ENCODE measurements at places on chromosomes 7 and 10.

DNA sequence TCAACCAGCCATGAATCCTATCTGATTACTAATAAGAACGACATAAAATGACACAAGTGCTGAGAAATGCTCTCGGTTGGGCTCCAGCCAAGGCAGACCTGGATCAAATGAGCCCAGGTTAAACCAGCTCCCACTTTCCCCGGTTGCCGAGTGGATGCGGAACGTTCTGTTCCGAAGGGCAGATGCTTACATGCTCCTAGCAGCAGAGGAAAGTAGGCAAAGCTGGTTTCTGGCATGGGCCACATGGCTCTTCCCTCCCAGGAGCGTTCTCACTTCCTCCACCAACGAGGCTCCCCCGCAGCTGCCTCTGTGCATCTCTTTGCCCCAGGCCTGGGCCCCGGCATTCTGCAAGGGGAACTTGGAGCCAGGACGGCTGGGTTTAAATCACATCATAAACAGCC is 61.8 kb upstream of the SDK1 start:
- no peak for DNase-seq

GRCh38 chr10:43878386-43878785 is 229.7 kb upstream of the ZNF32 start:
- no peak for DNase-seq

DNA sequence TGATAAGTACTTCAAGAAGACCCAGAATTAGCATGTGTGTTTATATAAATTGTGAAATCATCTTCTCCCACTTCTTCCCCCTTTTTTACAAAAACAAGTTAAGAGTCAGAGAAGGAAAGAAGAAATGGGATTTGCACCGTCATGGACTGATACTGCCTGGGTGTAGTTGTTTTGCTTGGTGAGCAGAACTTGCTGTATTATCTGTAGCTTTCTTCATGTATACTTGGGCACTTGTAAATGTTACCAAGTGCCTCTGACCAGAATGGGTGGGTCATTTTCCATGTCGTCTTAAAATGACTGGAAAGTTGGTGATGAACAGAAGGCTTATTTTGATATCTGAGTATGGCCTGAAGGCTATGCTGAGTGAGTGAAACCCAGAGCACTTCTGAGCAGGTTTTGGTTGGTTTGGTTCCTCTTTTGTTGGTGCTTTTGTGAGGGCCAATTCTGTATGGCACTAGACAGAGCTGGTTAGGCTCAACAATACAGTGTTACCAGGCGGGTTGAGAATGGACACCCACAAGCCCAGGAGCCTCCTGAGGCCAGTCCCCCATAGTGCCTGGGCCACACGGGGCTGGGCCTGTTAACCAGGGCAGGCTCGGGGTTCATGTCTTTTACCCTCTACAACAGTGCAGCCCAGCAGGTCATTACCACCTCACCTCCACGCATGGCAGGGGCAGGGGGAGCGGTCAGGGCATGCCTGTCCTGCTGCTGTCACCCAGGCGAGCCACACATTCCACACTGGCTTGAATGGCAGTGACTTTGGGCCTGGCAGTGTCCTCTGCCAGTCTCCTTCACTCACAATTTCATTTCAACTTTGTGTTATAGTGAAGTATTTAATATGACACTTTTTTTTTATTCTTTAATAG is 115.1 kb downstream of the CCNY start:
- DNase-seq, result no peak

GRCh38 chr10:113648478-113648877 is 15.4 kb downstream of the NRAP start:
- no peak for DNase-seq

DNA sequence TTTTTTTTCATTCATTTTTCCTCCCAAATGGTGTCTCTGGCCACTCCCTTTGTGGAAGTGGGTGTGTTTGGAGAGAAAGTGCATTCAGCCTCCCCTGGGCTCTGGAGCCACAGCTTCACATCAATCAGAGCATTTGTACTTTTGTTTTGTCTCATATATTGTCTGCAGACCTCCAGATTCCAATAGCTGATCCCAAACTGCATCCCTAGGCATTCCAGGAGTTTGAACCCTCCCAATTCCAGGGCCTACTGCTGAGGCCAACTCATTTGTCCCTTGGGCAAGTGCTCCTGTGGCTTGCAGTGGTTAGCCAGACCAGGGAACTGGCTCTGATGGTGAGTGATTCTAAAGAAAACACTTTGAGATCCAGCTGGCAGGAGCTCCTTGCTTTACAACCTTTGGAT is 163.3 kb downstream of the IPMK start:
- no peak for DNase-seq

DNA sequence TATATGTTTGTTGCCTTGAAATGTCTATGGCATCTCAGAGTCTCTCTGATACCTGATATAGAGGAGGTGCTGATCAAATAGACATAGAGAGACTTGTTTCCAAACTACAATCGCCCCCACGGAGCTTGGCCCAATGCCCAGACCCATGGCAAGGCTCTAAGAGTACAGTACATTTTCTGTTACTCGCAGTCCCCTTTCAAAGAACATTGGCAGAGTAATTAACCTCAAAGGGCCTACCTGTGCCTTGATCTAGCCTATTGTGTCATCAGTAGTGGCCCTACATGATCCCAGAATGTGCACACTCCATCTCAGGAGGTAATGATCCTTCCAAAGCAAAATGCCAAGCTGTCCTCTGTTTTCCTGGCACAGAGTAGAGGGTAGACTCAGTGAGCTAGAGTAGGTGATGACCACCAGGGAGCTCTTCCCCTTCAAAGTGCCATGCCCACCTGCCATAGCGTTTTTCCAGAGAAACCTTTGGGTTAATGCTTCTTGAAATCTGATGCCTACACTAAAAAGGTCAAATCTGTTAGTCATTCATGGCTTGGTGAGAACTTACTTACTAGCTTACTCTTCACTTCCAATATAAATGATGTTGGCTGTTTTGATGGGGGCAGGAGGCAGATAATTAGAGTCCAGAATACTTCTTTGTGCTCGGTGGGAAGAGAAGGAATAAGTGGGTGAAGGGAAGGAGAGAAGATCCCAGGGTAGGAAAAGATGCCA is 41.2 kb upstream of the ACSL5 start:
- DNase-seq, result no peak

GRCh38 chr10:59808896-59809643 is 55.8 kb upstream of the MRLN start:
- no peak for DNase-seq

DNA sequence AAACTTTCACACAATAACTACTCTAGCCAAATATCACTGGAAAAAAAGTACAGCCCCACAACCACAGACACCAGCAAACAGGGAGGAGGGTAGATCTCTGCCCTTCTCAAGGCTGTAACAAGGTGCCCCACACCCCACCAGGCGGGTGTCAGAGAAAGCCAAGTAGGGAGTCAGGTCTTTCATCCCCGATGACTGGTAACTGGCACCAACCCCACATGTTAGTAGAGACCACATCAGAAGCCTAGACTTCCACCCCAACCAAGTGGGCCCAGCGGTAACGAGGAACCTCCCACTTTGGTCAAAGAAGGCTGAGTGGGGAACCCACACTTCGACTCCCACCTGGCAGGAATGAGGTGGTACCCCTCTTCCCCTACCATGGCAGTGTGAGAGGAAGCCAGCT is 16.4 kb upstream of the RUFY2 start:
- DNase-seq, result no peak

GRCh38 chr7:69162931-69163670 is 435.2 kb upstream of the AUTS2 start:
- no peak for DNase-seq

DNA sequence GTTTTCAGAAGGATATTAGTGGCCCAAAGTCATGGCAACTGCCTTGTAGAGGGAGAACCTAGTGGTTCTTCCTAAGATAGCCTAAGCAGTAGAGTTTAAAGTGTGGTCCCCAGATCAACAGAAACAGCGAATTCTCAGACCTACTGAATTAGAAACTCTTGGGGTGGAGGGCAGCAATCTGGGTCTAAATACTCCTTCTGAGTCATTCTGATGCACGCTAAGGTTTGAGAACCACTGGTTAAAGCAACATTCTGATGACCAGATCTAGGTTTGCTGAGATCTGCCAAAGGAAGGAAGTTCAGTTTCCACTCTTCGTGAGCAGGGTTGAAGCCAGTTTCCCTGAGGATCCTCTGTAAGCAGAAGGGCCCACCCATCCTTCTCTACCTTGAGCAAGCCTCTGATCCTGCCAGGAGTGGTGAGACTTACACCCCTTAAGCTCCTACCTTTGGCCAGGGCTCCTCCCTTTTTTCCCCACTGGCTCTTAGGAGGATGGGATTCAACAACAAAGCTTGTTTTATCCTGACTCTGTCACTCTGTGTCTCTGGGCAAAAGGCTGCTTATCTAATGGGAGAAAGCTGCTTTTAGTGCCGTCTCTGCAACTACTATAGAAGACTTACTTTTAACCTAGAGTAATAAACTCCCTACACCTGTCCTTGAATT is 26.8 kb upstream of the TRUB1 start:
- no peak for DNase-seq

DNA sequence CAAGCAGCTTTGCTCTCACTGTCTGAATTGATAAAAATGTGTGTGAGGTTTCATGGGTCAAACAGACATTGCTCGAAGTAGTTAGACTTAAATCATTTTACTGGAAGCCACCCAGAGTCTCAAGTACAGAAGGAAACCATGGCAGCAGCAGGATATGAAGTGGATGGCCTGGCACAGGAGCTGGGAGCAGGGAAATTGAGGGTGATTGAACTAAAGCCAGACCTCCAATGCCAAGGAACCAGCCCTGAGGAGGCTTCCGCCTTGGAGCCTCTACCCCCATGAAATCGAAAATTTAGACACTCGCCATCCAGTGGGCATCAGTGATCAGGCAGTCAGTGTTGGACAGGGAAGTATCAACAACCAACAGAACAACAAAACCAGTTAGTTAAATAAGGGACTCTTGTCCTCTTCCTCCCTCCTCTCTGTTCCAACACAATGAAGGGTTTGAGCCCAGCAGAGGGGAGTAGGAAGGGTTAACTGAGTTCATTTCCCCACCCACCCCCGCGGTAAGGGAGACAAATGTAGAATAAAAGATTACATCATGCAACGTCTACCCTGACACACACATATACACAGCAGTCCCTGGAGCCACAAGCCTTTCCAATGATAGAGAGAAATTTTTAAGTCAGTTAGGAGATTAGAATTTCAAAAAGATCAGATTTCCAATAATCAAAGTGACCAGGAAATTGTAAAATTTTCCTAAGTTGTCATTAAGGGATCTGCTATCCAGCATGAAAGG is 156.3 kb downstream of the SLC16A9 start:
- DNase-seq, result no peak

DNA sequence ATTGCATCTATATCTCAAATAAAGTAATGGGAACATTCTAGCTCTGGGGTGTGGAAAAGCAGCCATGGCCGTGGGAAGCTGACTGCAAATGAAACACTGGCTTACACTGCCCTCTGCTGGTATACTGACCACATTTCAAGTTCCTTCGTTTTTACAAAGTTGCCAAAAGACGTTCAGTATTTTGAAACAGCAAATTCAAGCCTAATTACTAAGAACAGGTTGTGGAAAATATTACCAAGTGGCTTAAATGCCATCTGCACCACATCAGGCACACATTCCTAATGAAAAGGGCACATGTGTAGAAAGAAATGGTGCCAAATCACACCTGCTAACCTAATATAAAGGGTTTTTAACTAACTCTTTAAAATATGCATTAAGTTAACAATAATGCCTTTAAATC is 83.9 kb downstream of the JAZF1 start:
- peak; percentile 6 for DNase-seq

GRCh38 chr10:63467841-63468240 is 2.1 kb upstream of the JMJD1C start:
- DNase-seq, result no peak

- no peak for DNase-seq
Measured at GRCh38 chr7:57414852-57415251, 35.1 kb upstream of the ZNF716 start.

- no peak for DNase-seq
Measured at GRCh38 chr7:75689246-75690099, 49.3 kb downstream of the HIP1 start.

DNA sequence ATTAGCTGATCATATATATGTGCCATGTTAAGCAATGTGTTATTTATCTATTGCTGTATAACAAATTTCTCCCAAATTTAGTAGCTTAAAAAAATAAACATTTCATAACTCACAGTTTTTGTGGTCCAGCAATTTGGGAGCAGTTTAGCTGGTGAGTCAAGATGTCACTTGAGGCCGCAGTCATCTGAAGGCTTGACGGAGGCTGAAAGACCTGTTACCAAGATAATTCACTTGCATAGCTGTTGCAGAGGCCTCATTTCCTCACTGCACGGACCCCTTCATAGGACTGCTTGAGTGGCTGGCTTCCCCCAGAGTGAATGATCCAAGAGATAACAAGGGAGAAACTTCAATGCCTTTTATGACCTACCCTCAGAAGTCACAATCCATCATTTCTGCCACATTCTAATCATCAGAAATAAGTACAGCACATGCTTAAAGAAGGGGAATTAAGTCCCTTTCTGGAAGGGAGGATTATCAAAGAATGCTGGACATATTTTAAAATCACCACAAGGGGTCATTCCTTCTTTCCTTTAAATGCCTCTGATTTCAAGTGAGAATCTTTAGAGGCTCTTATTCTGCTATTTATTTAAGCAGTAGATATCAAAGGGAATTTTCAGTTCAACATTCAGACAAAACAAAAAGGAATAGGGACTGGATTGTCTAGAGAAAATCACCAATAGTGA is 10.5 kb upstream of the SRPK2 start:
- DNase-seq, result no peak

- no peak for DNase-seq
Measured at GRCh38 chr7:107234436-107234835, 65.6 kb downstream of the HBP1 start.

DNA sequence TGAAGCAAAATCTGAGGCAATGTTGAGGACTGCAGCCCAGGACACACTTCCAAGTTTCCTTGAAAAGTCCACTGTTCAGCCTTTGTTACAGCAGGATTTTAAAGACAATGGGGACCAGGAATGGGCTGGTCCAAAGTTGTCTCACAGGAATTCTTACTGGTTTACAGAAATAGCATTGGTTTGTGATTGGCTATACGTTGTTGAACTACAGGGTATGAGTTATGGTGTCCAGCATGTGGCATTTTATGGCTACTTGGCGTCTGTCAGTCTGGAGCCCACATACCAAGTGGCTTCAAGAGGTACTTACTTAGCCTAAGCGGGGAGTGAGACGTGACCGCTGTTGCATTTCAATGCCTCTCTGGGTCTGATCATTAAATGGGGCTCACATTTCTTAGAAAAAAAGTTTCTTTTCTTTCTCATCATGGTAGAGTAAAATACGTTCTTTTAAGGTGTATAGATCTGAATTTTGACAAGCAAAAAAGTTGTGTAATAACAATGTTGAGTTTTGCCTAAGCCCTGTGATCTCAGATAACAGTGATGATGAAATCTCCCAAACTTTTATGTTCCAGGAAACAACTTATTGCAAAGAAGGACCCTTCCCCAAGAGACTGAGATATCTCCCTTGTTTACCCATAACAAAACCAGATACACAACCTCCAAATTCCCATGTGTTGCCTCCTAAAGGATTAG is 100.0 kb upstream of the TRIM24 start:
- no peak for DNase-seq

DNA sequence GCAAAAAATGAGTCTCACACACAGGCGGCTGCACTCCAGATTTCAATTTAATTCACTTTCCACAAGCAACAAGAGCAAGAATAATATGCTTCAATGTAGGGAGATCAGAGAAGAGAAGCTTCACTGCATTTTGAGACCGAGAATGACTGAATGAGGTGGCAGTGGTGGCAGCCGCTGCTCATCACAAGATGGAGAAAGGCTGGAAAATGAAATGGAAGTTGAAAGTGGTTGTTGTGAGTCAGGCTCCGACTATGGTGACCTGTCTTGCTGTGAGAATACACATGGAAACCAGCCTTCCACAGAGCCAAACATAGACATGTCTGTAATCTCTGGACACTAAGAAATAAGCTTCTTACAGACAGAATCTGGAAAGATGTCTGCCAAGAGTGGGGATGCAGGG is 499.6 kb upstream of the LRRN3 start:
- no peak for DNase-seq

Data from stimulated activated CD4-positive, alpha-beta T cell treated with anti-CD3 and anti-CD28 coated beads, TNF-alpha, amount 100 ng/mL, for 1 hour (primary cell).